ENCODE measurements at places on chromosomes 3 and 15. TPM values are rescaled to one million over a fixed set of nuclear protein-coding genes. Genes with fewer than 3 reads are reported as not detected.

GNAT1 gene
- total RNA-seq: not detected

PLA2G4F gene
- total RNA-seq: not detected

FBLN2 gene
- total RNA-seq: not detected

KLHL6 gene
- not detected for total RNA-seq

CD86 gene
- not detected for total RNA-seq

RTP3 gene
- total RNA-seq: not detected

TMEM212 gene
- total RNA-seq: not detected

PODXL2 gene
- 20.8 TPM for total RNA-seq

IGSF11 gene
- total RNA-seq: not detected

FAM81A gene
- total RNA-seq: 0.92 TPM

SLC9C1 gene
- not detected for total RNA-seq

CIB2 gene
- 5.2 TPM for total RNA-seq

ITIH1 gene
- total RNA-seq: not detected

IQCF5 gene
- total RNA-seq: not detected

XCR1 gene
- total RNA-seq: not detected

AGBL1 gene
- 0.02 TPM for total RNA-seq

LXN gene
- total RNA-seq: 35.7 TPM

CEP70 gene
- total RNA-seq: 35.5 TPM
